Right cardiac atrium (tissue), 5 donors: ENCODE measurements at places on chromosomes 7 and 10. TPM values are rescaled to one million over a fixed set of nuclear protein-coding genes. Genes with fewer than 3 reads are reported as not detected.

GRCh38 chr7:4730971-4731370, 44.5 kb upstream of the AP5Z1 start:
- no peak for DNase-seq

SPAG6 gene
- not detected for total RNA-seq

PHYHIPL gene
- 0.29 TPM for total RNA-seq

GRCh38 chr7:98969386-98969785, 91.1 kb downstream of the TRRAP start:
- no peak for DNase-seq

GRCh38 chr7:73585196-73585595, 6.8 kb upstream of the TBL2 start:
- DNase-seq, result no peak

GRCh38 chr7:141275350-141275749, 201.5 kb downstream of the TMEM178B start:
- no peak for DNase-seq

DNA sequence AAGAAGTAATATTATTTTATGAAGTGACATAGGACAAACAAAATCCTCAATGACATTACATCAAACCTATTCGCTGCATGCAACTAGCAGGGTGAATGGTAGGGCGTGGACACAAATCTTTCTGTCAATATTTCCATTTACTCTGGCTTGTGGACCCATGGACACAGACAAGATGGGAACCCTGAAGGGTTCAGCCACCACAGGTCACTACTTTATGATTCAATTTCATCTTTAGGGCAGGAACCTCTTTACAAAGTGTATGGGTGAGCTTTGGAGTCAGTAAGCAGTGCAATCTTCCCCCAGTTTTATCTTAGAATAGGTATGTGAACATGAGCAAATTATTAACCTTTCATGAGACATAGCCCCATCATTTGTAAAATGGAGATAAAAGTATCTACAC, 982.4 kb upstream of the LRRTM3 start:
- no peak for DNase-seq

GRCh38 chr10:79468015-79468560, 22.7 kb upstream of the ZCCHC24 start:
- no peak for DNase-seq

CPEB3 gene
- total RNA-seq, result 11.6 TPM

- peak; percentile 82 for DNase-seq
Observed at GRCh38 chr7:27179503-27180430, 5.3 kb downstream of the HOXA11 start.

GRCh38 chr7:38502289-38502688, 128.9 kb downstream of the AMPH start:
- no peak for DNase-seq

- DNase-seq, result no peak
Observed at GRCh38 chr10:132544744-132545658, 7.4 kb downstream of the INPP5A start.

DNA sequence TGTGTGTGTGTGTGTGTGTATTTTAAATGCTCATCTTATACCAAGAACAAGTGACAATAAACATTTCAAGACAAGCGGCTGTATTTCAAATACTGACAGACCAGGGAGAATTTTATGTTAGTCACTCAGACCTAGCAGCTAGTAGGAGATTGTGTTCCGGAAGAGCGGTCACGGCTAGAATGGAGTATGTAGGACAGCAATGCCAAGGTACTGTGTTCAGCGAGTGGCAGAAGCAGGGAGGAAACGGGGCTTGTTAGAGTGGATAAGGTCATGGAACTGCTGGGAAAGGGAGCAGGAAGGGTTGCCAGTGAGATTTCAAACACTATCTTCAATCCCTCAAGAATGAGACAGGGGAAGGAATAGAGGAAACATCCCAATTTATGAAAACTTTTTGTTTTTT, 260.5 kb upstream of the PITRM1 start:
- no peak for DNase-seq

GRCh38 chr7:29479301-29480200, 84.1 kb upstream of the PRR15 start:
- peak; percentile 65 for DNase-seq

DNA sequence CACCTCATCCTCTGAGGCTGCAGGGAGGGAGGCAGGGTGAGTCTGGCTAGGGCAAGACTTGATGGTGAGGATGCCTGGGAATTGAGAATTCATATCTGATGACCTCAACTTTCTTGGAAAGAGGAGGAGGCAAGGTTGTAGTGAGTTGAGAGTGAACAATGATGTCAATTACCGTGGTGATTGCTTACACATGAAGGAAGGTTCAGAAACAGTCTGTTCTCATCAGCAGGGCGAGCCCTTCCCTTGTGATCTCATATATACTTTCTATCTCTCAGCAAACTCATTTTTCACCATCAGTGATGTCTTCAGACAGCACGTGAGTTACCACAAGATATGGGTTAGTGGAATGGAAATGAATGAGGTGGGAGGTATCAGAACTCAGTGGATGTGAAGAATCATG, 20.1 kb upstream of the COL13A1 start:
- no peak for DNase-seq

RET gene
- total RNA-seq, result 0.47 TPM

ANKRD61 gene
- total RNA-seq, result not detected

OR6V1 gene
- not detected for total RNA-seq

DNA sequence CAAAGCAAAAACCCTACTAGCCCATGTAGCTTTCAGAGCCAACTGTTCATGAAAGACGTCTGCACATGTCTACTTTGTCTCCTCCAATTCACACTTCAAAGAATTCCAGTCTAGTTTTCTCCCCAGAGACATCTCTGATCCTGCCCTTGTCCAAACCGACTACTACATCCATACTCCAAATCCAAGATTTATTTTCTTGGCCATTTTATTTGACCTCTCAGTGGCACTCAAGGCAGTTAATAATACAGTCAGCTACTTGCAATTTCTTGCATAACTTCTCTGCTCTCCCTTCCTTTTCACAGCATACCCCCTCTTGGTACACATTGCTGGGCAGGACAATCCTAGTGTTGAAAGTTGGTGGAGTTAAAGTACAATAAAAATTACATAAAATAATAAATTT, 170.9 kb upstream of the INHBA start:
- DNase-seq, result no peak

TAS2R4 gene
- total RNA-seq, result 0.34 TPM

GRCh38 chr7:1129431-1129830, 30.6 kb downstream of the ZFAND2A start:
- DNase-seq, result no peak

DNA sequence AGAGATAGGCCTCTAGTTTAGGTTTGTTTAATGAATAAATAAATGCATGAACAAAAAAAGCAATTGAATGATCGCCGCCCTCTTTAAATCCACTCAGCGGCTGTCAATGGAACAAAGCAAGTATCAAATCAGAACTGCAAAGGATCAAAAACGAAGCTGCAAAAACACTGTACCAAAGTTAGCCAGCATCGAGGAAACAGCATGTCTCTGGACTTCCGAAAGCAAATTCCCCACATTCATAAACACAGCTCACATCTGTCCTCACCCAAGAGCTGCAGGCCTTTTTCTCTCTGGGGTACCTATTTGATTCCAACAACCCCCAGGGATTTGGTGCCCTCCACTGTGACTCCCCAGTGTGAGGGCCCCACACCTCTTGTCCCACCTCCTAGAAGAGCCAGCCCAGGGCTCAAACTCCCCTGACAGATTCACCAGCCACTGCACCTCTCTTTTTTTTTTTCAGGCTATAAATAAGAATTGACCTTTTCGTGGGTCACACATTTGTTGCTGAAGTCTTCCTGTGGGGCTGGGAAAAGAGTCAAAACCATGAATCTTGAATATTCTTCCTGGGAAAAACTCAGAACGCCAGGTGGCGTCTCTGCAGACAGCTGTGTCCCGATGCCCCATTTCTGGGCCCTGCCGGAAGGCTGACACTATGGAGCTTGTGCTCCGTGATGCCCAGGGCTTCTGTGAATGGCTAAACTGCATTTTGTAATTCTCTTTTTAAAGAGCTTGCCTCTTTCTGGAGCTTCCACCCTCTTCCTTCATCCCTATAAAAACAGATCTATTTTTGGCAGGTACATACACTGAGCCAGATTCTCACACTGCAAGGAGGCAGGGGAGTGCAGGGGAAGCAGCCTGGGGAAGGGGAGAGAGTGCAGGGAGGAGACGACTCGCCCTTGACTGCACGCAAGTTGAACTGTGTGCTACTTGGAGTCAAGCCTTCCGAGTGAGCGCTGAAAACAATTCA, 51.7 kb downstream of the HSPA12A start:
- no peak for DNase-seq

DNA sequence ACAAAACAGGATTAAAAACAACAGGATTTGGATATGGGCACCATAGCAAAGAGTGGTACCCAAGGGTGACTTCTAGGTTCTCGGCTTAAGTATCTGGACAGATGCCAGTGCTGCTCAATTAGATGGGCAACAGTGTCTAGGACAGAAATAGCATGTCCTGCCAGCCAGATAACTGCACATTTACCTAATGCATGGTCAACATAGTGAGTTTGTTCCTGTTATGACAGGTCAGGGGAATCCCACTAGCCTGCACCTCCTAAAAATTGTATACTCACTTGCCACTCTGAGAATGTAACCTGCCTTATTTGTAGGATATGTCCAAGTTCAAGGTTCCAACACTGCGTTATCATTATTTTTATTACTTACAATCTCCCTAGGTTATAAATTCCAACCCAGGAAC, 471.7 kb downstream of the GRM8 start:
- no peak for DNase-seq

ERVW-1 gene
- not detected for total RNA-seq

MRLN gene
- total RNA-seq, result not detected

DNA sequence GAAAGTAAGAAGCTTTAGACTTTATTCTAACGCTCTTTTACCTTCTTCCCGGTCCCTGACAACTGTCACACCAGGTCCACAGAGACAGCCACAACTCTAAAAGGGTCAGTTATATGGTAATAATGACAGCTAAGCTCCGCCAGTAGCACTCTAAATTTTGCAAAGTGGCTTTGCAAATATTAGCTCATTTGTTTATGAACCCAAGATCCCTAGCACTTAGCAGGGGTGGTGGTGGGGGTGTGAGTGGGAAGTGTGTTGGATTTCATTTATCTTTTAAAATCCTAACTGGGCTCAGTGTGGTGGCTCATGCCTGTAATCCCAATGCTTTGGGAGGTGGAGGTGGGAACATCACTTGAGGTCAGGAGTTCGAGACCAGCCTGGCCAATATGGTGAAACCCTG, 34.8 kb upstream of the SDK1 start:
- no peak for DNase-seq

FBXL13 gene
- total RNA-seq, result 0.68 TPM

- no peak for DNase-seq
Observed at GRCh38 chr7:103947026-103947655, 42.3 kb downstream of the RELN start.

DNA sequence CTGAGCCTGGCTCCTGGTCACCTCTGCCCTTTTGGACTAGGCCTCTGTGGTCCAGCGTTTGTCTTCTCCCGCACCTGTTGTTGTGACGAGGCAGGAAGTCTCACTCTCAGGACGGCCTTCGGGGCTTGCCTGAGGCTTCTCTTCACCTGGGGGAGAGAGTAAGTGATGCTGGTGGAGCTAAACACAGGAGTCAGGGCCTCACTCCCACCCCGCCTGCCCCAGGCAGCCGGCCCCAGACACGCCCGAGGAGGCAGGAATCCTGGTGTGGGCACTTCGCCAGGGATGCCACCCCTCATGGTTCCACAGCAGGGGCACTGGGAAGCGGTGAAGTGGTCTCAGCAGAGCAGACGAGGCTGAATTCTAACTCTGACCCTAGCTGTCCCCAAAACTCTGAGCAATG, 42.4 kb downstream of the IL2RA start:
- no peak for DNase-seq

DIP2C gene
- total RNA-seq, result 31.5 TPM

VPS26A gene
- 39.4 TPM for total RNA-seq

- peak; percentile 79 for DNase-seq
Observed at GRCh38 chr10:784403-785088, 95.1 kb upstream of the DIP2C start.

- DNase-seq, result no peak
Observed at GRCh38 chr10:25017154-25017590, 760 bp downstream of the THNSL1 start.

- no peak for DNase-seq
Observed at GRCh38 chr7:143914938-143915652, 13.1 kb upstream of the TCAF1 start.

DNA sequence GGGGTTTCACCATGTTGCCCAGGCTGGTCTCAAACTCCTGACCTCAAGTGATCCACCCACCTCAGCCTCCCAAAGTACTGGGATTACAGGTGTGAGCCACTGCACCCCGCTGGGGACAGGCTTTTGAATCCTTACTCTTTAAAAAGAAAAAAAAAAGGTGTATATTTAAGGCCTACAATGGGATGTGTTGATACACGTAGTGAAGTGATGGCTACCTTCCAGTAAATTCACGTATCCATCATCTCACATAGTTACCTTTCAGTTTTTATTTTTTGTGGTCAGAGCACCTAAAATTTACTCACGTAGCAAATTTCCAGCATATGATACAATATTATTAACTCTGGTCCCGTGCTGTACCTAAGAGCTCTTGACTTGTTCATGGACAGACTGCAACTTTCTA, 119.5 kb upstream of the INSYN2A start:
- no peak for DNase-seq

GRCh38 chr10:110833234-110833940, 38.3 kb upstream of the PDCD4 start:
- DNase-seq, result no peak

SPDYE2 gene
- total RNA-seq, result not detected

DNA sequence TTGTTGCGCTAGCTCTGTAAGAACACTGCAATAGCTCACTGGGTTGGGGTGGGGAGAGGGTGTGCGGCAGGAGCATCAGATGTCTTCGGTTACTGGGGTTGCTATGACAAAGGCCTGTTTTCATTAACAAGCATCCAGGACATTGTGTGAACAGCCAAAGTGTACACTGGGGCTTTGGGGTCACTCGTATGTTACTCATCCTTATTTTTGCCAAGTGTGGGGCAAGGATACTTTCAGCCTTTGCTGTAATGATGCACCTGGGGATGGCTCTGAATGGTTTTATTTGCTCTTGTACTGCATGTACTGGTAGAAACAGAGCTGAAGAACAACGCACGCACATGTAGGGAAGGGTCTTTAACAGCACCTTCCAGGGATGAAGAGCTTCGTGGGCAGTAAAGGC, 73.0 kb upstream of the AFAP1L2 start:
- DNase-seq, result peak; percentile 46

FZD8 gene
- total RNA-seq, result 13.2 TPM

DNA sequence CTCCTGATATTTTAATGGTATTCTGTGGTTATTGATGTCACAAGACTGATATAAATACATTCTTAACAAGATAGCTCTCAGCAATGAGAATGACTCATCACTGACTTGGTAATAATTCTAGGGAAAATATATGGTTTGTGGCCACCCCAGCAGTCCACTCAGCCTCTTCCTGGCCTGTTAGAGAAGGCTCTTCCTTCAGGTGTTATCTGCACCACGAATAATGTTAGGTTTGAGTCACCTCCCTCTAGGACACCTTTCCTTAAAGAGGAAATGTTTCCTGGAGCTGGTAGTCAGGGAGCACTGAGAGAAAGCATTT, 163.3 kb downstream of the SVIL start:
- no peak for DNase-seq
